AG09319 (cell line): ENCODE measurements at places on chromosomes 6 and 20.

DNA sequence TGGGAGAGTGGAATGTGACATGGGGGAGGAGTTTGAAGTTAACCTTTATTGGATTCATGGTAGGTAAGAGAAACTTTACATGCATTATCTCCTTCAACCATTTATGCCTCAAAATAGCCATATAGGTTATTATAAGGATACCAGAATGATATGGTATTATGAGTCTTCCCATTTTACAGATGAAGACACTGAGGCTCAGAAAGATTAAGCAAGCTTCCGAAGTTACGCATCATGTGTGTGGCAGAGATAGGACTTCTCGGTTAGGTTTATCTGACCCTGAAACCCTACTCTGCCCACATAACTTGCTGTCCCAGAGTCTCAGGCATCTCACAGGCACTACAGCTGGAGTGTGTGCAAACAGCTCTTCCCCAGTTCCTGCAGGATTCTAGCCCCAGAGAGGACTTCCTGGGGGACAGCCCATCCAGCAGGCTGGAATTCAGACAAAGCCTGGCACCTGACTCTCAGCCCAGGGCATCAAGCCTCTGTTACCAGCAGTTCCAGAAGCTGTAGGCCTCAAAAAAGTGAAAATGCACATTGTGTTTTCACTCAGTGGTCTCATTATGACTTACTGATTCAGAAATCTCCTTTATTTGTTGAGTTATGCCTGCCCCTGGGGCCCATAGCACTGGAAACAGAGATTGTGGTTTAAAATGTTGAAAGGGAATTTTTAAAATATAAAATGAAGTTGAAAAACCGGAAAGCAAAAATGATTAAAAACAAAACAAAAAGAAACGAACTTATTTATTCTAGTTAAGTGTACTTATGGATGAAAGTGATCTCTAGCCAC is 512.8 kb upstream of the CHD6 start:
- DNase-seq, result no peak

- DNase-seq, result no peak
Measured at GRCh38 chr6:13278164-13278563, 50.2 kb downstream of the TBC1D7 start.

DNA sequence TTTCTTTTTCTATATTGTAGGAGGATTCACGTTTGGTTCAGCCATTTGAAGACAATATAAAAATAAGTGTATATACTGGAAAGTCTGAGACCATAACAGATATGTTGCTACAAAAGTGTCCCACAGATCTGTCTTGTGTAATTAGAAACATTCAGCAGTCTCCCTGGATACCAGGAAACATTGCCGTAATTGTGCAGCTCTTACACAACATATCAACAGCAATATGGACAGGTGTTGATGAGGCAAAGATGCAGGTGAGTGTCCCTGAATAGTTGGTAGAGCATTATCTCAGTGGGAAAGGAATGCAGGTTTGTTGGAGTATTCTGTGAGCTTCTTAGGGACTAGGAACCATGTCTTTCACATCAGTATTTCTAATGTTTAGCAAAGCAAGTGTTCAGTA is 18.3 kb upstream of the ADGRF4 start:
- DNase-seq, result no peak

DNA sequence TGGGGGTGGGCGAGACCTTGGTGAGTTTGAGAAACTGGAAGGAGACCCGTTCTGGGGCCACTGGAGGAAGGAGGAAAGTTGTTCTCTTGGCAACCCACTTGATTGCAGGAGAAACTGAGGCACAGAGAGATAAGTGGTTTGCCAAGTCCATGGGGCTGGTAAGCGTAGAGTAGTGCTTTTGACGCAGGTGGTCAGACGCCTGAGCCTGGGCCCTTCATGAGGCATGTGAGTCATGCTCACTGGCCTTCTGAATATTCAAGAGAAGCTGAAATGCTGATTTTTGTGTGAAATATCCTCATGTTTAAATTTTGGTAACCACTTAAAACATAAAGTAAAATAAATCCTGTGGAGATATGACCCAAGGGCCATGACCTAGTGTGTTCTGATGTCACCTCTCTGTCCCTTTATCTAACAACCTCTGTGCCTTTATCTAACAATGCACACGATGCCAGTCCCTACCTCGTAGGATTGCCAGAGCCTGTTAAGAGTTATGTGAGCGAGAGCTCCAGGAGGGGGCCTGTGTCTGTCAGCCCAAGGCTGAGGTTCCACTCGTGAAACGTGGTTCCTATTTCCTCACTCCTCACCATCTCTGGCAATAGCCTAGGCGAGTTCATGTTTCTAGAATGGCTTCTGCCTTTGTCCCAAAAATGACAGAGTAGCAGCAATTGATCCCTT is 32.8 kb upstream of the PMEPA1 start:
- no peak for DNase-seq

DNA sequence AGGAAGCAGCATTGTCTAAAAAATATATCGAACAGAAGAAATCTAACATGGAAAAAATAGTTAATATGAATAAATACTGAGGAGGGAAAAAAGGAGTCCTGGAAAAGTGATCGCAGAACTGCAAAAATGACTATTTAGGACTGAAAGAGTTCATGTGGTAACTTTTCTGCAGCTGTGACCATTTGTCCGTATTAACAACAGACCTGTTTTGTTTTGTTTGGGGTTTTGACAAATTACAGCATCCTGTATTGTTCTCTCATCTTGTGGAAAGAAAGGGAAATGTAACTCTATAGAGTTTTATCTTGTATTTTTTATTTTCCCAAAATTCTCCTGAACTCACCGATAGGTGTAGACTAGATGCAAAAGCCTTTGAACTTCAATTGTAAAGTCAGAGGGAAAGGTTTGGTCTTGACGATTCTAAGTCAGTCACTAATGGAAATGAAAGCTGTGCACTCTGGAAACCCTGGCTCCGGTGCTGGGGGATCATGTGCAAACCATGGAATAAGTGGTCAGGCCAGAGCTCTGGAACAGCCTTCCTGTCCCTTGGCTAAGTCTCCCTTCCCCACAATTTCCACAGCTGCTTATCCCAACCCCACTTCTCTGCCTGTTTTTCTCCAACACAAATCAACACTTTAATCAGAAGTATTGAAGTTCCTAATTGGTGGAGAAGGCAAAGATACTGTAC is 51.2 kb upstream of the MARCKS start:
- DNase-seq, result no peak

DNA sequence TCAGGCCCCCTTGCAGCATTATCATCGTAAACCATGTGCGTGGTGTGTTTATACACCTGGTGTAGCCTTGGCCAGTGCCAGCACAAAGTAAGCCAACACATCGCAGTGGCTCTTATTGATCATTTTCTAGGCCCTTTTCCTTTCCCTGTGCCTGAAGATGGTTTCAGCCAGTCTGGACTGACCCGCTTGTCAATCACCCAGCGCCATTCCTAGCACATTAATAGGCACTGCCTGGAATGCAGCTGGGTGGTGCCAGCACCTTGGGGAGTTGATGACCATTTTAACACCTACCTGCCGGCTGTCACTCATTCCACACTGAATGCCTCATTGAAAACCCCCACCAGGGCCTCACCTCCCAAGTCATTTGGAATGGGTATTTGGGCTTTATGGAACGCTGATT is 4.9 kb upstream of the UQCC2 start:
- DNase-seq, result no peak

- no peak for DNase-seq
Measured at GRCh38 chr6:155791891-155792290, 336.3 kb upstream of the NOX3 start.
